NCI-H1417 treated with DMSO at 0.1 percent for 48 hours (cell line): ENCODE measurements at places on chromosomes 5 and 9.

- no peak for DNase-seq
Measured at GRCh38 chr9:137190315-137190856, 1.9 kb downstream of the SSNA1 start.

DNA sequence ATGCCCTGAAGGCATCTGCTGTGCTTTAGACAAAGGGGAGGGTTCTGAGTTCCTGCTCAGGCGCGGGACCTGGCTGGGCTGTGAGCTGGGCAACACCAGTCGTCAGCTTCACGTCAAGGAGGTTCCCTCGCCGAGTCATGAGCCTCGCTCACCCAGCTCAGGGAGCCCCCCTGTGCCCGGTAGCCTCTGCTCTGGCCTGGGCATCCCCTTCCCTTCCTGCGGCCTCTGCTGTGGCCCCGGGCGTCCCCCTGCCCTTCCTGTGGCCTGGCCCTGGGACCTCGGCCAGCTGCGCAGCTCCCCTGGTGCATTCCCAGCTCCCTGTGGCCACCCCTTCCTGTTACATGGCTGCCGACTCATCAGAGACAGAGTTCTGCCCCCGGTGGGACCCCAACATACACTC, 29.8 kb downstream of the TERT start:
- no peak for DNase-seq

DNA sequence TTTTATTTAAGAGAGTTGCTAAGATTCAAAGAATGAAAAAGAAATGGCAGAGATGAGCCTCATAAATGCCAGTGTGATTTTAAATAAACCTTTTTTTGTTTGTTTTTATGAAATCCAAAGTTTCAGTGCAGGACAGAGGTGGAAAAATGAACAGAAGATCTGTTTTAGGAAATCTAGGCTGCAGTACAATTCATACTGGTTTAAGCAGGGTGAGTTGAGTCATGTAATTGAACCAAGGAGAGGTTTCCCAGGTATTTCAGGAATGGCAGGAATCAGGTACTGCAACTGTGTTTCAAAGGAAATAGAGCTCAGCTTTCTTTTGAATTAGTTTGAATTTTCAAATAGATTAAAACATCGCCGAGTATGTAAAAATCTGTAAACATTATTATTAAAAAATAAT, 3.0 kb upstream of the ANKRD31 start:
- no peak for DNase-seq

DNA sequence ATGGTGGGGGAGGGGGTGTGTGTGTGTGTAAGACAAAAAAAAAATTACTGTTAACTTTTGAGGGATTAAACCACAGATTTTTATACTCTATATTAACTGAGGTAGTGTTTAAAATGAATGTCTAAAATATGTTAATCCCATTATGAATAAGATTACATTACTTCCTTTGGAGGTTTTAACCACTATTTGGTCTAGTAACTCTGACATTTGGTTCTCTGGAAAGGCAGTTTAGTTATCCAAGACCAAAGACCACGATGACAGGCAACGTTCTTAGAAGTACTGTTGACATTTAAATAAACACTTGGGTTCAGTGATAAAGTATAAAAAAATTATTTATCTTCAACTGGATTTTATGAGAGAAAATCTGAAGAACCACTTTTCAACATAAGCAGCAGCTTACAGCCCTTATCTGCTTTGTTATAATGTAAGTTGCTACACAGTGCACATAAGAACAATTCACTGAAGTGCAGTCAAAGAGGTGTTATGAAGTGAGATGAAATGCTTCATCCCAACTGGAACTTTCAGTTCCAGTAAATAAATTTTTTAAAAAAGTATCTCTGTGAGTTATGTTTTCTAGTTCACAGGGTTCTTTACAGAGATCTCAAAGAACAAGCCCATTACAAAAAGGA, 94.5 kb downstream of the OSMR start:
- DNase-seq = no peak

DNA sequence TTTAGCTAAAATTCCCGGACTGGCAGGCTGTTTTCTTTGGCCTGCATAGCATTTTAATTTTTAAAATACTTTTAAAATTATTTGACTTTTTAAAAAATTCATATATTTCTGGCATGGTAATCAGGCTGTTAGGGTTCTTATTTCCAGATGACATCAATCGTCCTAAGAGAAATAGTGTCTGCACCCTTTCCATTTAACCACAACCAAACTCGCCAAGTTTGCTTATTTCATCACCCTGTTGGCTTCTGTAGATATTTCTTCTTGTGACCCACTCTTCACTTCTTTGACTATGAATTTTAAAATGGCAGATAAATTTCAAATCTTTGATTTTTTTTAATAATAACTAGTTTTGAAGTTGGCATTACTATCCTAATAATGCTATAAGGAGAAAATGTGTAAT, 675.7 kb upstream of the FTMT start:
- DNase-seq = no peak

- no peak for DNase-seq
Measured at GRCh38 chr5:169970911-169971765, 9.2 kb downstream of the INSYN2B start.

DNA sequence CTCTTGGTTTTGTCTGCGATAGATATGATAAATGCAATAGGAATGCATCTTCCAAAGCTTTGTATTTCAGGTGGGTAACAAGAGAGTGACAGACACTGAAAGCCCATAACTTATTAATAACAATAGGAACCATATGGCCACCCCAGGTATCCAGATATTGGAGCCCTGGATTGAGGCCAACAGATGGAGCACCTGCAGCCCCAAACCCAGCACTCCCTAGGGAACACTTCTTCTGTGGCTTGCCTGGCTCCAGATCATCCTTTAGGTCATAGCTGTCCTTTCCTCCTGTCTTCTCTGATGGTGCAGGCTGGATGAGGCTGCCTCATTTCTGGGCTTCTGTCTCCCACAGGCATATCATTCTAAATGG, 5.0 kb upstream of the IL3 start:
- DNase-seq = no peak

DNA sequence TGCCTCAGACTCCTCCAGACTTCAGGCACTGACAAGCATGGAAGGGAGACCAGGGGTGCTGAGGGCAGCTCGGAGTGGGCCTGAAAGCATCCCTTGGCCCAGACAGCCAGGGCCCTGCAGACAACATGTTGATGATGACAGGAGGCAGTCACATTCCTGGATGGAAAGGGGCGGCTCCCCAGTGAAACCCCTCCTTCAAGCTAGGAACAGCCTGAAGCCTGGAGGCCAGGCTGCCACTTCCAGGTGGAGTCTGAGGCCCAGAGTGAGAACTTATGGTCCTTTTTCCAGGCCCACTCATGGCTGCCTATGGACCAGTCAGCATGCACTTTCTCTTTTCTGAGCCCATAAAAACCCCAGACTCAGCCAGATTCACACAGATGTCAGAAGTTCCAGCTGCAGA, 104.2 kb upstream of the HCN1 start:
- no peak for DNase-seq

DNA sequence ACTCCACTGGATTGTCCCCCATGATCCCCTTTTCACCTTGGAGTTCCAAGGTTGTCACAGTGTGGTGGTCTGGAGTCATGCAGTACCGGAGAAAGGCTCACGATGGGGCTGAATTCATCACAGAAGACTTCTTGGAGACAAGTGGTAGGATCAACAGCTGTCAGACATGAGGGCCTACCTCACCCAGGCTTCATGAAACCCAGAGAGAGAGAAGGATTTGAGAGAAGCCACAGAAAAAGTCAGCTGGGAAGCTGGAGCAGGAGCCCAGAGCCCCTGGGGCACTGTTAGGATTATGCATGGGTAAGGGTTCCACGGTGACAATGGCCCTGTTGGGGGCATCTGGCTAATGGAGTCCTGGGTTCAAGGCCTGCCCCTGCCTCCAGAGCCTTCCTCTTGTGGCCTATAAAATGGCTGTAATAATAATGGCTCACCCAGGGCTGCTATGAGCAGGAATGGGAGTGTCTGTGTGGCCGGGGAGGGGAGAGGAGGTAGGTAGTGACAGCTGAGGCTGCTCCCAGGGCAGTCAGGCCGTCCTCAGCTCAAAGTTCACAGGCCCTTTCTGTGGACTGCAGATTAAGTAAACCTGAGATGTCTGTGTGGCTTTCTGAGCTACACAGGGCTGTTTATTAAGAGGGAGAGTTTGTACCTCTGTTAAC, 910 bp downstream of the TRIM14 start:
- DNase-seq = no peak

DNA sequence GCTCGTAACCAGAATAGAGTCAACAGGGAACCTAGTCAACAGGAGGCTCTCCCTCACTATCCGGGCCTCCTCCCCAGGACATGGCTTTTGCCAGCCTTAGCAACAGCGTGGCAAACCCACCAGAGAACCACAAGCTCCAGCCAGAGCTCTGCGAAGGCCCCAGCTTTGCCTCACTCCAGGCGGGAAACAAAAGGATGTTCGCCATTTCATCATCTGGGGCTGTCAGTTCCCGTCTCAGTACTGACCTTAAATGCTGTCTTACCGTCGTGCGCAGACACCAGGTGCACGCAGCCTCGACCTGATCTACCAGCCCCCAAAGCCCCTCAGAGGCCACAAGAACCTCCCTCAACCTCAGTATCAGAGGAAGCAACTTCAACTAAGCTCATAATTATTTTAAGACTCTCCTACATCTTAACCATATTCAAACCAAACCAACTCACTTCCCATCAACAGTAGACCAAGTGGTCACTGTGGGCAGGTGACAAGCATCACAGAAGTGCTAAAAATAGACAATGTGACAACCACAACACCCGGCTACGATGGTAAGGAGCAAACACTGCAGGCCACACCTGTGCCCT, 71.4 kb downstream of the SEMA4D start:
- no peak for DNase-seq

GRCh38 chr9:31683116-31683515, 701.3 kb upstream of the ACO1 start:
- no peak for DNase-seq

GRCh38 chr5:143636931-143637528, 174.9 kb upstream of the HMHB1 start:
- no peak for DNase-seq

- DNase-seq = no peak
Measured at GRCh38 chr5:174482607-174483024, 241.8 kb upstream of the MSX2 start.

DNA sequence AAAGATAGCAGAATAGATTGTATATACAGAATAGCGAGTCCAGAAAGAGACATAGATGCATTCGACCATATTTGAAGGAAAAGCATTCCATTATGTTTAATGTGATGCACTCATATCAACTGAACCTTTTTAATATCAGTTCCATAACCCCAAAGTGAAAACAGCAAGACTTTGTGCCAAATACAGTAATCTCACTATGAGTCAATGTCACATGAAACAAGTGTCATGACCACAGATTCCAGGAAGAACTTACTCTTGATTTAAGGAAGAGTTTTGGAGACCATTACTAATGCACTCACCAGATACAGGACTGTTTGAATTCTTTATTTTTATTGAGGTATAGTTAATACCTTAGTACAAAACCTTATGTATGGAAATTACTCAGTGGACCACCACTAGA, 220.5 kb downstream of the SH3GL2 start:
- no peak for DNase-seq

GRCh38 chr9:77838986-77839385, 190.9 kb upstream of the GNA14 start:
- DNase-seq = no peak

DNA sequence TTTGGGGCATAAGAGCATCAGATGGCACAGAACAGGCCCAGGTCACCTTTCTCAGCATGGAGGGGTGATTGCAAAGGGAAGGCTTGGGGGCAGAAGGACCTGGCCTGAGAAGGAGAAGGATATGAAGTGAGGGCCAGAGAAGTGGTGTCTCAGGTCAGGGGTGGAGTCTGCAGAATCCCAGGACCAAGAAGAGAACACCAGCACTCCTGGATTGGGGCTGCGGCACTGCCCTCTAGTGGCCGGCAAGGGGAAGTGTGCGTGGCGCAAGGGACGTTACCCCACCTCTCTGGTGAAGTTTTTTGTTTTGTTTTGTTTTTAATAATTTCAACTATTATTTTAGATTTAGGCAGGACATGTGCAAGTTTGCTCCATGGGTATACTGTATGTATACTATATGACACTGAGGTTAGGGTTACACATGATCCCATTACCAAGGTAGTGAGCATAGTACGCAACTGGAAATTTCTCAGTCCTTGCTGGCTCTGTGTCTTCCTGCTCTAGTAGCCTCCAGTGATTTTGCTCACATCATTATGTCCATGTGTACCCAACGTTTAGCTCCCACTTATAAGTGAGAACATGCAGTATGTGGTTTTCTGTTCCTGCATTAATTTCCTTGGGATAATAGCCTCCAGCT, 1548.6 kb downstream of the EFNA5 start:
- DNase-seq = no peak

GRCh38 chr5:75566710-75567309, 44.4 kb upstream of the ANKDD1B start:
- DNase-seq = no peak

- DNase-seq = no peak
Measured at GRCh38 chr5:116377276-116378006, 197.2 kb downstream of the SEMA6A start.

- no peak for DNase-seq
Measured at GRCh38 chr9:2545881-2546490, 75.6 kb upstream of the VLDLR start.

DNA sequence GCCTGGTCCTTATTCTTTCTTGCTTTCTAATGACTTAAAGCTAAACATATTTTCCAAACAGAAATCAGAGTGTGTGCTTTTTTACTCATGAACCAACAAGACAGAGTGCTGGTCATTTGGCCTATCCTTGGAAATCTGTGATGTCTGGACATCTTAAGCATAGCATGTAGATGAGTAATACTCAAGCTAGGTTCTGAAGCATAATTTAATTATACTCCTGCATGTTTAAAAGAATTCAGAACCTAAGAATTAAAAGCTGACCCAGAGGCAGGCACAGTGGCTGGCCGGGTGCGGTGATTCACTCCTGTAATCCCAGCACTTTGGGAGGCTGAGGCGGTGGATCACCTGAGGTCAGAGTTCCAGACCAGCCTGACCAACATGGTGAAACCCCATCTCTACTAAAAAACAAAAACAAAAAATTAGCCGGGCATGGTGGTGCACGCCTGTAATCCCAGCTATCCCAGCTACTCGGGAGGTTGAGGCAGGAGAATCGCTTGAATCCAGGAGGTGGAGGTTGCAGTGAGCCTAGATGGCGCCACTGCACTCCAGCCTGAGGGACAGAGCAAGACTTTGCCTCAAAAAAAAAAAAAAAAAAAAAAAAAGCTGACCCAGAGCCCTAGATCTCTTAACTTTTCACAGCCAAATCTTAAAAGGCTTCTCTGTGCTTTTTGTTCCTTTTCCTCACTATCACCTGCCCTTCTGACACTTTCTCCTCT, 16.2 kb upstream of the TJP2 start:
- no peak for DNase-seq

- DNase-seq = no peak
Measured at GRCh38 chr9:8252445-8252844, 452.9 kb upstream of the DMAC1 start.
